ENCODE measurements at places on chromosomes 12 and 14. TPM values are rescaled to one million over a fixed set of nuclear protein-coding genes. Genes with fewer than 3 reads are reported as not detected.

Gene REM2
- total RNA-seq, result not detected

DNA sequence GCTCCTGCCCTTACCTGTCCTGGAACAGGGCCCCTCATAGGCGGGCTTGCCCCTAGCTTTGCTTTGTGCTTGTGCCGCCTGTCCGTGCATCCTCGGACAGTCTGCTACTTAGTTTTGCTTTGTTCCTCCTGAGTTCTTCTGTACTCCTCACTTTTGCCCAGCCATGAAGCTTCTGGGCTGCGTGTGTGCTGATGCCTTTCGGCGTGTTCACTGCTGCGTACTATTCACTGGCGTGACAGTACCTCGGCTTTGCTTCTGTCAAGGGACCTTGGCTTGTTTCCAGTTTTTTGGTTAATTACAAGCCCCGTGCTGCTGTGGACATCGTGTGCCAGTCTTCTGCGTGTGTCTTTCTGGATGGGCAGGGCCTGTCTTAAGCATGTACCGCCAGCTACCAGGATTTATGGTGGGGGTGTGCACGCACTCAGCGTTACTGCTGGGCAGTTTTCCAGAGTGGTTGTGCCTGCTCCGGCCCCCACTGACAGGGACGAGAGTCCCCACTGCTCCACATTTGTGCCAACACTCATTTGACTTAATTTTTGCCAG lies 2.5 kb downstream of the PACS2 start:
- DNase-seq, result no peak

DNA sequence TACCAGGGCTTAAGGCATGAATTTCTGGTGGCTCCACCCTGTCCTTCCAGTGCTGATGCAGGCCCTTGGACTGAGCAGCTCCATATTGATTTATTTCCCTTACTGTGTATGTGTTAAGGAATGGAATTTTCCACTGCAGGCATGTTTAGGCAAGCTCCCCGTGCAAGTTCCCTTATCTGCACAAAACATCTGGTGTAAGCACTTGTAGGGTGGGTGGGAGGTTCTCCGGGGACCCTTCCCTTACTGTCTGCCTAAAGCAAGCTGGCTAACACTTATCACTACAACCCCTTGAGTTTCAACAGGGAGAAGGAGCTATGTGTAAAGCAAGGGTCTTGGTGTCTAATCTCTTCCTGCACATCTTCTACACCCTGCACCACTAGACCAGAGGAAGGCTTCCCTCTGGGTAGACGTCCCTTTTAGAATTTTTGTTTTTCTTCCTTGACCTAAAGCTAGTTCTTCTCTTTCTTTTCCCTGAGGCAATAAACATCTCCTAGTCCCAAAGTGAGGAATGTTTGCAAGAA lies 22.0 kb upstream of the DRAM1 start:
- DNase-seq, result no peak

DNA sequence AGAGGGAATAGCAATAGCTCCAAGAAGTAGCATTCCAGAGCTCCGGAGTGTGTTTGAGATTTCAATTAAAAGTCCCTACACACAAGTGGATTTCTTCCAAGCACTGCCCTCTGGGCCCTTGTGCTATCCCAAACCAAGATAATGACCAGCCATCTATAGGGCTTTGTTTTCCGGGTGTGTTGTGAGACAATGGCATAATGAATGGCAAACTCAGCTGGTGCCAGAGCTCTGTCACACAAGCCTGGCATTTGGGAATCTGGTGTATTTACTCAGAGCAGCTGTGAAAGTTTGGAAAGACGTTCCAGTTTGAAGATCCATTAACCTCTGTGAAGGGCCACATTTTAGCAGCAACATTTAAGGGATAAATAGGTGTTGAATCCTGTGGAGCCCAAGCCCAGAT lies 61.2 kb upstream of the TMTC2 start:
- no peak for DNase-seq

Gene CCDC177
- total RNA-seq, result not detected

Gene SPTB
- 6.6 TPM for total RNA-seq

Gene ACSS3
- 1.9 TPM for total RNA-seq

Gene CLEC1B
- total RNA-seq, result not detected

DNA sequence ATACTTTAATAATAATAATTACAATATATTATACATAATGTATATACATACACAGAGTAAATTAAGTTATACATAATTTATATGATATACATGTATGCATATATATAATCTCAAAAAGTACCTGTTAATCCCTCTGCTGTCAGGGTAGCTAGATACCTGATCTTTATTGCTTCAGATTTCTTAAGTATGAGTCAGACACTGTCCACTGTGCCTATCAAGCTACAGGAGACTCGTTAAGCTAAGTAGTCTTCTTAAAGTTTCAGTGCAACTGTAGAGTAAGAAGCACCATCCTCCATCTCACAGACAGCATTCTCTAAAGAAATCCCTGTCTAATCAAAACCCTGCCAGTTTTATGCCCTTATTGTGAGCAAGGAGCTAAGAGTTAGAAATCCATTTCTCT lies 428.7 kb downstream of the RERGL start:
- DNase-seq, result no peak

- no peak for DNase-seq
Measured at GRCh38 chr12:68293347-68293746, 38.8 kb downstream of the MDM1 start.

DNA sequence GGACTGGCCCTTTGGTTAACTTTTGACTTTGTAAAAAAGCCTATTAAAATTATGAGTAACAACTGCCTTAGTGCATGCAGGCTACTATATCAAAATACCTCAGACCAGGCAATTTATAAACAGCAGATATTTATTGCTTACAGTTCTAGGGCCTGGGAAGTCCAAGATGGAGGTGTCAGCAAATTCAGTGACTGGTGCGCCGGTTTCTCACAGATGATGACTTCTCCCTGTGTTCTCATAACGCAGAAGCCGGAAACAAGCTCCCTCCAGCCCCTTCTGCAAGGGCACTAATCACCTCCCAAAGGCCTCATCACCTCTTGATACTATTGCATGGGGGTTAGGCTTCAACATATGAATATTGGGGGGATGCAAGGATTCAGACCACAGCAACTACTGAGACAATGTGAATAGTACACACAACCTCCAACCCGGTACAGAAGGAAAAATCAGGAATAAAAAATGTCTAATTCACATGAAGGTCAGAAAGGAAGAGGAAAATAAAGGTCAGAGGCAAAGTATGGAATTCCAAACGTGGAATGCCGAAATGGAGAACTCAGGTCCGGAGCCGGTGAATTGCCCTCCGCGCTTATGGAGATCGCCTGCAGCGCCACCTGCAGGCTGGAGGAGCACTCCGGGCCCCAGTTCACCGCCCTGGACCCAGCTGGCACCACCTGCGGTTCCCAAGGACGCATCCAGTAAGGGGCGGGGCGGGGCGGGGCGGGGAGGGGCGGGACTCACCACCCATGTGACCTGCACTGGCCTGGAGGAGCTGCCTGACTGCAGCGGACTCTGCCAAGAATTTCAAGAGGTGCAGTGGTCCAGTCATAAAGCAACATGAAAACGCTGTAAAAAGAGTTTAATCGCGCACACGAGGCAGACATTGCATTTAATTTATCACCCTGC lies 203.4 kb downstream of the KIF26A start:
- no peak for DNase-seq

Gene PTPRB
- total RNA-seq, result 0.21 TPM

Gene USP5
- 103 TPM for total RNA-seq

DNA sequence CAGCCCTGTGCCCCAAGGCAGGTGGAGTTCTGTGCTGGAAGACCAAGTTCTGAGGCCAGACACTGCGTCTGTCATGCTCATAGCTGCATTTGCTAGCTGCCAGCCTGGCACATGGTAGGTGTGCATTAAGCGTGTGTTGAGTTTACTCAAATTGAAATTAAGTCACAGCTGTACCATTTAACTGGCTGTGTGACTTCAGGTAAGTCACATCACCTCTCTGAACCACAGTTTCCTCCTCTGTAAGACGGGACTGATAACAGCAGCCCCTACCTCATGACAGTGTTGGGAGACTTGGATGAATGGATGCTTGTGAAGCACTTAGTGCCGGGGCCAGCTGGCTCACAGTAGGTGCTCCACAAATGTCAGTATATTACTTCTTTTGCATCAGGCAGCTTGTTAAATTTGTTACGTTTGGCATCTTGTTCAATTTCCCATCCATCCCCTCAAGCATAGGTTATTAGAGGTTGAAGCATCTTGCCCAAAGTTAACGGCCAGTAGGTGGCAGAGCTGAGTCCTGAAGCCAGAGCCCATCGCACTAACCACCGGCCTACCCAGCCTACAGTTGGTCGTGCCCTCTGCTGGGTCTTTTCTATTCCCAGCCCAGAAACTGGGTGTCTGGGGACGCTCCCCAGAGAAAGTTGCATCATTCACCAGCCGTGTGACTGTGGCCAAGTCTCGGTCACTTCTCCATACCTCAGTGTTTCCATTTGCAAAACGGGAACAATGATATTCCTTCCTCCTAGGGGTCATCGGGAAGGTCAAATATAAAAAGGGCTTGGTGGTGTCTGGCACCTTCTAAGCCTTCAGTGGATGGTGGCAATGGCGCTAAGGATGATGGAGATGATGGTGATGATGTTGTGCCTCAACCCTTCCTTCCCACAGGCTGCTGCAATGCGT lies 4.5 kb downstream of the DAO start:
- no peak for DNase-seq

DNA sequence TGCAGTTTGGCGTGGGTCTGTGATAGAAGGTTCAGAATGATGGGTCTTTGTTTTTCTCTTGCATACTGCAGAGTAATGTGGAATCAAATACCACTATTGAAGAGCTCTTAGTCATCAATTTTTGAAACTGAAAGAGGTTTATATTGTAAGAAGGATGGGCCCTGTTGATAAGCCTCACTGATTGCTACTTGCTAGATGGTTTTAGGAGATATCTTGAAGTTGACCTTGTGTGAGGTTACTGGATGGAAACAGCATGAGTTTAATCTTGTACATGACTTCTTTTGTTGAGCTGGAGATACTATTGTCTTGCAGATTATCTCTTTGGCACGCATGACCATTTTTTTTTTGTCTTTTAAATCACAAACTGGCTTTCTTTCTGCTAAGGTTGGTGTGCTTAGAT lies 13.8 kb downstream of the BICD1 start:
- DNase-seq, result no peak
